ENCODE measurements at places on chromosomes 4 and X. TPM values are rescaled to one million over a fixed set of nuclear protein-coding genes. Genes with fewer than 3 reads are reported as not detected.
A peak's percentile ranks its signal among the peaks of the same experiment; 100 is the strongest.

Gene SLC16A2
- total RNA-seq: 0.13 TPM

Gene TRIM75
- total RNA-seq: not detected

Gene HS3ST1
- not detected for total RNA-seq

GRCh38 chrX:30220661-30221060, 5.3 kb downstream of the MAGEB2 start:
- no peak overlapping the region for H3K4me3 ChIP-seq
- peak; percentile 9 for DNase-seq
- peaks cover 19% of the 10 kb centered on the region for H3K36me3 ChIP-seq
- no peak overlapping the region for H3K27ac ChIP-seq
- H3K4me1 ChIP-seq: peaks cover 12% of the 10 kb centered on the region

- no peaks in the 10 kb centered on the region for H3K4me1 ChIP-seq
- no peak for DNase-seq
- no peaks in the 10 kb centered on the region for H3K36me3 ChIP-seq
- H3K4me3 ChIP-seq: no peak overlapping the region
- H3K27ac ChIP-seq: no peak overlapping the region
Measured at GRCh38 chr4:46505131-46505530, 115.2 kb upstream of the GABRA2 start.

GRCh38 chr4:128913228-128913627, 103.7 kb downstream of the JADE1 start:
- no peaks in the 10 kb centered on the region for H3K4me1 ChIP-seq
- no peaks in the 10 kb centered on the region for H3K36me3 ChIP-seq
- no peak overlapping the region for H3K4me3 ChIP-seq
- no peak for DNase-seq
- no peaks in the 10 kb centered on the region for H3K27me3 ChIP-seq

DNA sequence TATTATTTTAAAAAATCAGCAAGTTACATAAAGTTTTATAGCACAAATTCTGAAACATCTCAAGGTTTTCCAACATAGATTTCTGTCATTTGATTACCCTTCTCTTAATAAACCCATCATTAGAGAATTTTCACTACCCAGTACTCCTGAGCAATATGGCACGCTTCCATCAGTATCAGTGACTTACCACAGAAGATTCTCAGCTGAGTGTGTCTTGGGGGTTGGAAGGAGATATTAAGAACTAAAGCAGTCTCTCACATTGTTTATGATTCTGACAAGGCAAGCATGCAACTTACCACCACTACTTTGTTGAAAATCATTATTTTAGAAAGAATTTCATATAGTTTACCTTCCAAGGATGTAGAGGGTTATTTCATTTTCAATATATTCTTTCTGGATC, 67.7 kb downstream of the INPP4B start:
- H3K27me3 ChIP-seq: no peaks in the 10 kb centered on the region
- no peak overlapping the region for H3K4me3 ChIP-seq
- H3K4me1 ChIP-seq: no peaks in the 10 kb centered on the region
- DNase-seq: no peak
- no peaks in the 10 kb centered on the region for H3K36me3 ChIP-seq
- no peak overlapping the region for H3K27ac ChIP-seq

DNA sequence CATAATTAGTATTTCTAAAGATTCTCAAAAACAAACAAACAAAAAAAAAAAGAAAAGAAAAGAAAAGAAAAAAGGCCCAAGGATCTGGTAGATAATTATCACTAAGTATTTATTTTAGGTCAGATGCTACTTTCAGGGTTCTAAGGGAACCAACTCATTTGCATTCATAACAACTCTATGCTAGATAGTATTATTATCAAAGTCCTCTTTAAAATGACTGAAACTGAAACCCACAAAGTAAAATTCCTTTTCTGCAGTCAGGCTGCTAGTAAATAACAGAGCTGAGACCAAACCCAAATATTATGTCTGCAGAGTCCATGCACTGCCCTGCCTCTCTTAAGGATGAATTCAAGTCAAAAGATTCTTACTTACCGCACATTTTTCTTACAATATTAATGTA, 38.3 kb upstream of the MAPK10 start:
- H3K36me3 ChIP-seq: no peaks in the 10 kb centered on the region
- DNase-seq: no peak
- no peaks in the 10 kb centered on the region for H3K27me3 ChIP-seq
- H3K4me3 ChIP-seq: no peak overlapping the region
- H3K27ac ChIP-seq: no peak overlapping the region

- H3K4me1 ChIP-seq: peaks cover 7% of the 10 kb centered on the region
- no peaks in the 10 kb centered on the region for H3K27me3 ChIP-seq
- DNase-seq: no peak
- H3K27ac ChIP-seq: no peak overlapping the region
Measured at GRCh38 chr4:150255610-150256224, 177.5 kb downstream of the DCLK2 start.

- peaks cover 51% of the 10 kb centered on the region for H3K27me3 ChIP-seq
- no peak for DNase-seq
- no peak overlapping the region for H3K27ac ChIP-seq
Measured at GRCh38 chrX:72137846-72138495, 6.3 kb upstream of the RTL5 start.

- no peaks in the 10 kb centered on the region for H3K27me3 ChIP-seq
- H3K4me1 ChIP-seq: no peaks in the 10 kb centered on the region
- H3K4me3 ChIP-seq: no peak overlapping the region
Measured at GRCh38 chrX:37060999-37061398, 52.8 kb downstream of the FAM47C start.

DNA sequence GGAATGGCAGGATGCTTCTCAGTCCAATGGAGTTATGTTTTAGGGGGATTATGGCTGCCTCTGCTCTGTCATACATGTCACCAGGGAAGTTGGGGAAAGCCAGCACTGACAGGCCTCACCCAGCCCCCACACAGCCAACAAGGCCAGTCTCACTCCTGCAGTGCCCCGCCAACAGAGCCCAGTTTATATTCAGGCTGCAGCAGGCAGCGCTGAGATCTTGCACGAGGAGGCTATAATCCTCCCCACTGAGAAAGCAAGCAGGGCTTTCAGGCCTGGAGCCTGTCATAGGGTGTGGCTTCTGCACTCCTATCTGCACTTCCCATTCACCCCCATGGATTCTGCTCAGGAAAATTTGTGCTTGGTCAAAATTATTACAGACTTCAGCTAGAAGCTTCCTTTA, 25.1 kb downstream of the ADAD1 start:
- H3K4me3 ChIP-seq: no peak overlapping the region
- H3K27me3 ChIP-seq: no peaks in the 10 kb centered on the region
- no peak for DNase-seq
